ENCODE measurements at places on chromosomes 5 and 9.

DNA sequence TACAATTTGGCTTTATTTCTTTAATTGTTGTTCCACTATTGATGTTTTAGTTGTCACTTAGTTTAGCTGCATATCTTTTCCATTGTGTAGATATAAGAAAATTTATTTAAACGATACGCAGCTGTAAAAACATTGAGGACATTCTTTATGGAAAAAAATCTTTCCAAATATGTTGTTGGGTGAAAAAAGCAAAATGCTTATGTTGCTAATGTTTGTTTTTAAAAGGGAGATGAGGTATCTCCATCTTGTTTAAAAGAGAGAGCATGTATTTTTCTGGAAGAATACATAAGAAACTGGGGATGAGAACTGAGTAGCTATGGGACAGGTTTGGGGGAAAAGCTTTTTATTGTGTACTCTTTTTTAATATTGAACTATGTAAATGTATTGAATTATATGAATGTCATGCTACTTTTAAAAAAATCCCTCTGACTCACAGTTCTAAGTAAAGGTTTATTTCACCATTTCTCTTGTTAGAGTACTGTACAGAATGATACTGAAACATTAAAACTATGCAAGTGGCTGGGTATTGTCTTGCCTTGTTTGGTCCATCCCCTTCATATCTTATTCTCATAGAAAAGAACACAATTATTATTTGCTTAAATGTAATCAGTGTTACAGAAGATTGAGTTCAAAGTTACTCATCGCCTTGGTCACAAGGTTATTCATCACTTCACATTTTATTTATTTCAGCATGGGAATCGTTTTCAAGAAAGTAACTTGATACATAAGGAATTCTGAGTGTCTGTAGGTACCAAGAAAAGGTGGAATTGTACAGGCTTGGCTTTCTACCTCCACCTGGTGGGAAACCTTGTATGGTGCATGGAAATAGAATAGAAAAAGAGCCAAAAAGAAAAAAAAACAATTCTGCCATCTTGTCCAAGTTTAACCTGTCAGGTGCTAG lies 85.8 kb downstream of the RIC1 start:
- peak; percentile 26 for ATAC-seq

DNA sequence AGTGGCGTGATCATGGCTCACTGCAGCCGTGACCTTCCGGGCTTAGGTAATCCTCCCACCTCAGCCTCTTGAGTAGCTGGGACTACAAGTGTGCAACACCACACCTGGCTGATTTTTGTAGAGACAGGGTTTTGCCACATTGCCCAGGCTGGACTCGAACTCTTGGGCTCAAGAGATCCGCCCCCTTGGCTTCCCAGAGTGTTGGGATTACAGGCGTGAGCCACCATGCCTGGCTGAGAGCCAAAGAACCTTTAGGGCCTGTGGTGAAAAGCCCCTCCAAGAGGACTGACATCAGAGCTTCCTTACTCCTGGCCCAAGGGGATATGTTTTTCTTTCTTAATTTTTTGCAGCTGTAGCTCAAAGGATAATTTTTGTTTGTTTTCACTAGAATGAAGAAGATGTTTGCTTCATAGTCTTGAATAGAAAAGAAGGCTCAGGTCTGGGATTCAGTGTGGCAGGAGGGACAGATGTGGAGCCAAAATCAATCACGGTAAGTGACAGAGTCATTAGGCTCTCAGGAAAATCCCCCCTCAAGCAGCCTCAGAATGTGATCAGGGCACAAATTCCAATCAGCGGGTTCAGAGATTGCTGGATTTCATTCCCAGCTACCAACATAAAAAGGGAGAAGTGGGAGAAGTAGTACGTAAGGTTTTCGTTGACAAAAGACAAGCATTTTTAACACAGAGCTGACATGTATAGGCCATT lies 77.1 kb downstream of the GOLPH3 start:
- ATAC-seq, result no peak

- ATAC-seq, result no peak
These were observed 43.0 kb downstream of the IL31RA start for GRCh38 chr5:55894135-55894534.

DNA sequence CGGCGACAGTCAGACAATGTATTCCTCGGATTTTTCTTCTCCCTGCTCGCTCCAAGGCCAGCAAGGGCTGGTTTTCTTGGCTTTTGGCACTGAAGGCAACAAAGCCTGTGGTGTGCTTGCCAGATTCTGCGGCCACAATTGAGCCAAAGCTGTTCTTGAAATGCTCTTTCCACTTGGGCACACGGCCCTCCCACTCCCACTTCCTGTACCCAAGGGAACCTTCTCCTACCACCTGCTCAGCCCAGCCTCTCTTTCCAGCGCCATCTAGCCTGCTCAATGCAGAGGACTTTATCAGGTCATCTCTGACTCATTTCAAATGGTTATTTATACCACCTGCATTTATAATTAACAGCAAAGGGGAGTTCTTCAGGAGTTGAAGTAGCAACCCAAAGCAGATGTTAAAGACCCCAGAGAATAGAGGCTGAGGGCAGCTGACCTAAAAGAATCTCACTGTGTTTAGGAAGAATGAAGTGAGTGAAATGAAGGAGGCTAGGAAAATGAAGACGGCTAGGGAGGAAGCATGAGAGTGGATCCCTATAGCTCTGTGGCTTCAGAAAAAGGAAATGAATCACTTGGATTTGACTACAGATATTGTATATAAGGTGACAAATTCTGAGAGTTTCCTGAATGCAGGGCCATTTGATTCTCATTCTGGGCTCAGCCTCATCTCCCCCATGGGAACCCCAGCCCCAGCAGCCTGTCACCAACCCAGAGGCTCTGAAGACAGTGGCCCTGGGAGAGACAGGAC lies 439.0 kb downstream of the ENC1 start:
- peak; percentile 78 for ATAC-seq

GRCh38 chr9:18568973-18569372 lies 95.0 kb downstream of the ADAMTSL1 start:
- peak; percentile 76 for ATAC-seq
